ENCODE measurements at places on chromosomes 16 and 17.
A peak's percentile ranks its signal among the peaks of the same experiment; 100 is the strongest.

DNA sequence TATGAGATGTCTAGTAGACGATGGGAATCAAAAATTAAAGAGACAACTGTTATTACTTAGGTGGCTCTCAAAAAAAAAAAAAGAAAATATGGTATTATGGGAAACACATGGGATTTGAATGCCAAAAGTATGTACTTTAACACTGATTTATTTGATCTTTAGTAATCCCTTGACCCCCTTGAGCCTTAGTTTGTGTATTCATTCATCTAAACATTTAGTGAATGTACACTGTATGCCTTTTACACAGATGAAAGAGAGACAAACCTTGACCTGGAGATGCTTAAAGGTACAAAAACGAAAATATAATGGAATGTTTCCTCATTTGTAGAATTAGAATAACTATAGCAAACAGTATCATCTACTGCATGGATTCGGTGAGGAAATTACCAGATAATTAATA lies 38.6 kb upstream of the NETO2 start:
- no peak for DNase-seq

DNA sequence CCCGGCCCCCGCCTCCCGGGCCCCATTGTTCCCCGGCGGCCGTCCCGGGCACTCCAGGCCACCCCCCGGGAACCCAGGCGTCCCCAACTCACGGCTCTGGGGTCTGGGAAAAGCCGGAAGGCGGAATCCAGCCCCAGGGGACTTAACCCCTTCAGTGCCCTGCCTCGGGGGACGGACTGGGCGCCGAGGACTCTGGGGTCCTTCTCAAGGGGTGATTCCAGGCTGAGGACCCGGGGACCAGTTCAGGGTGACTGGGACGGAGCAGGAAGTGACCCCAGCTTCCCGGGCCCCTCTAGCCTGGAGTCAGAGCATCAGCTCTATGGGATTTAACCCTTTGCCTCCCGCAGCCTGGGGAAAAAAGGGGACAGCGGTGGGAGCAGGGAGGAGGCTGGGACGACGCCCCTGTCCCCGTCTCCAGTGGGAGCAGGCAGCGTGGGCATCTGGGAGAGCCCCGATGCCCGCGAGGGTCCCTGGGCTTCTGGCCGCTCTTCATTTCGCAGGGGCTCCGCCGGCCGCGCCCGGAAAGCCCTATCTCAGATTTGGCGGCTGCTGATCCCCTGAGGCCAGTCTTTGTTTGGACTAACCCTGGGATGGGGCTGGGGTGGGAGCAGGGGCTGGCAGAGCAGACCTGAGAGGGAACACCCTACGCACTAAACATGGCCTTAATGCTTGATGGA lies at the start of gene ZNF629:
Gene ZNF629 (minus strand): TSS at position 270 of the 677 bp plus-strand sequence. CDS start 2,723 bp downstream, outside the sequence.
- peak; percentile 91 for DNase-seq

- DNase-seq, result peak; percentile 54
Measured at GRCh38 chr17:58643147-58643546, 48.7 kb downstream of the TEX14 start.

- no peak for DNase-seq
Measured at GRCh38 chr17:54028986-54029580, 206.4 kb downstream of the KIF2B start.

DNA sequence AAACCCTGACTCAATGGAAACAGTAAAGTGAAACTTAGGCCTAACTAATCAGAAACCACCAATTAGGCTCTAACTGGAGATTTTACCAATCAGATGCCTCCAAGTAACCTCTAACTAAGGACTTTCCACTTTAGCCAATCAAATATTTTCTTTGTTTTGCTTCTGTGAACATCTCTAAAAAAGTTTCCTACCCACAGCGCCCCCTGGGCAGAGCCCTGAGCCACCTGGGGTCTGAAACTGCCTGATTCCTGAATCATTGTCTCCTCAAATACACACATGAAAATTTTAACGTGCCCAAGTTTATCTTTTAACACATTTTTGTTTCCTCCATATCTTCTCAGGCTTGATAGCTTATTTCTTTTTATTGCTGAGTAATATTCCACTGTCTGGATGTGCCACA lies 19.0 kb downstream of the ADAD2 start:
- DNase-seq, result no peak

DNA sequence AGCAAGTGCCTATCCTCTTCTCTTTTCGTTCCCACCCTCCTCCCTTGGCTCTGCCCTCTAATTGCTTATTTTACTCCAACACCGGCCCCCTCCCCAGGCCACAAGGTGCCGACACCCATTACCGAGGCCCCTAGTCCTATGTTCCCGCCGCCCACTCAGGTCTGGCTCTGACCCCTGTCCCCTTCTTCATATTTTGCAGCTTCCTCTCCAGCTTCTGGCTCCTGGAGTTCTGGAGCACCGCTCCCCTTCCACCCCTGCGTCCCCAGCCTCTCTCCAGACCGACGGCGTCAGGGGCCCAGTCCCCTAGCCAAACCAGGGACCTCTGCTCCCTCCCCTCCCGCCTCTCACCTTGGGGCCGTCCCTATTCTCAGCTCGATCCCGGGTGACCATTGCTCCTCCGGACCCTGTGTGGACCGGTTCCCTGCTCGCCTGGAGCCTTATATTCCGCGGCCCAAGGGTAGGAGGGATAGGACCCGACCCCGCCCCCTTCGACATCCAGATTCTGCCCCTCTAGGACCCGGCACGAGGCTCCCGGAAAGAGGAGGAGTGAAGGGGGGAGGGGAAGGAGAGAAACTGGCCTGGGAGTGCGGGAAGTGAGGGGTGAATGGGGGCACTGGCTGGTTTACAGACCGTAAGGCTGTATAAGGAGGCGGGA lies at the start of gene HES7:
Gene HES7 (minus strand): TSS at position 412 of the 655 bp plus-strand sequence. CDS start 22 bp downstream, at position 390.
- DNase-seq, result no peak

- no peak for DNase-seq
Measured at GRCh38 chr16:4594433-4595410, 20.0 kb downstream of the UBALD1 start.

DNA sequence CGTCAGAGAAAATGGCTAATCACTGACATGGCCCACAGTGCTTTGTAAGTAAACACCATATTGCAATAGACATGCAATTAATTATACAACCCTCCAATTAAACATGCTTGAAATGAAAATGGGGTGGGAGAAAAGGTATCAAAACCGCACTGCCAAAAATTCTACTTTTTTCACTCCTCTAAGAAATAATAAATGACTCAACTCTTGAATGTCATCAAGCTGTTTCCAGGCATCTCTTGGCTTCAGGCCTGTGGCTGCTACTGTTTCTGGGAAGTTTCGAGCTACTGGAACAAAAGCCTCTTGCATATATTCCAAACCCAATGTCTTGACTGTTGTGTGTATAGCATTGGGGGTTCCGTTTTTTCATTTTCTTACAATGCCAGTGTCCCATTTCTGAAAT lies 412.6 kb downstream of the RBFOX1 start:
- no peak for DNase-seq

GRCh38 chr17:72021417-72022041 lies 99.3 kb upstream of the SOX9 start:
- no peak for DNase-seq

DNA sequence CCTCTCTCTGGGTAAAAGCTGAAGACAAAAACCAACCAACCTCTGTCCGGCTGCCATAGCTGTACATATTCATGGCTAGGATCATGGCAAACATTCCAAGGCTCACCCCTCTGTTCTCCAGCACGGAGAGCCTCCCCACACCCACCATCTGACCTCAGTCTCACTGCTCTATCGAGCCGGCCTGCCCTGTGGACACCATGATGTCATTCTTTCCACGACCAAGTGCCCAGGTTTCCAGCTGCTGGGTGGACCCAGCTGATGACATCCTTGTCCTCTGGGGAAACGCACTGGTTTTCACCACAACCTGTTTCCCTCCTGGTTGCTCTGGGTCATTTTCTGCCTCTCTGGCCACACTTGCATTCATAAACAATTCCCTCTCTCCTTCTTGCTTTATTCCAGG lies 67.7 kb downstream of the NDEL1 start:
- DNase-seq, result no peak

- peak; percentile 73 for DNase-seq
Measured at GRCh38 chr17:65553646-65554552, 7.5 kb downstream of the AXIN2 start.

- no peak for DNase-seq
Measured at GRCh38 chr17:28961391-28961790, 10.1 kb upstream of the PHF12 start.

DNA sequence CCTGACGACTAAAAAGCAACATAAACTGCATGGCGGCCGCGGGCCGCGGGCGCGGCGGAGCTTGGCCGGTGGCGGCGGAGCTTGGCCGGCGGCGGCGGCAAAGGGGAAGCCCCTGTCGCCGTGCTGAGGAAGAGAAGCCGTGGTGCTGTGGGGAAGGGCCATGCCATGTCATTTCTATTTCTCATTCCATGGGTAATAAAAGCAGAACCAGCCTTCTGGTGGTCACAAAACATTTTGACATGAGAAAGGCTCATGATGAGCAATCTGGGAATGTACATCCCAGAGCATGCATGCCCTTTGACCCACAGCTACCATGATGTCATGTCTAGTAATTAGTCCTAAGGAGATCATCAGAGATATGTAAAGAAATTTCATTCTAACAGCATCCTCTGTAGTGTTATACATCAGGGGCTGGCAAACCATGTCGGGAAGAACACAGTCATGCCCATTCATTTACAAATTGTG lies 23.9 kb upstream of the HEATR6 start:
- DNase-seq, result peak; percentile 41

DNA sequence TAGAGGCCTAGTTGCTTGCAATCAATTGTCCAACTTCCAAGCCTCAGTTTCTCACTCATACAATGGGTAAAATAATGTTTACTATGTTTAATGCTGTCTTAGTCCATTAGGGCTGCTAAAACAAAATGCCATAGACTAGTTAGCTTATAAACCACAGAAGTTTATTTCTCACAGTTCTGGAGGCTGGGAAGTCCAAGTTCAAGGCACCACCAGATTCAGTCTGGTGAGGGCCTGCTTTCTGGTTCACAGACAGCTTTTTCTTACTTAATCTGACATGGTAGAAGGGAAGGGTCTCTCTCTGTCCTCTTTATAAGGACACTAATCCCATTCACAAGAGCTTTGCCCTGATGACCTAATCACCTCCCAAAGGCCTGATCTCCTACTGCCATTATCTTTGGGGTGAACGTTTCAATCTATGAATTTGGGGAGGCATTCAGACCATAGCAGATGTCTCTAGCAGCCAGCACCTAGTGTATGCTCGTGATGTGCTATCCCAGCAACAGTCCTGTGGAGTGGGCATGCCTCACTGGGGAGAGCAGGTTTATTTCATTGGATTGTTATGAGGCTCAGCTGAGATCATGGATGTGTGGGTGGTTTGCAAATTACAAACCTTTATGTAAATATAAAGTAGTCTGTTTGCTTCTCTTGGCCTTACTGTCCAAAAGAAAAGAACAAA lies 25.2 kb downstream of the YPEL2 start:
- no peak for DNase-seq
